Stimulated activated CD4-positive, alpha-beta T cell treated with anti-CD3 and anti-CD28 coated beads, Interleukin-1b, Interleukin-23, amount 100 ng/mL, for 1 hour (primary cell): ENCODE measurements at places on chromosomes 2 and 18.

DNA sequence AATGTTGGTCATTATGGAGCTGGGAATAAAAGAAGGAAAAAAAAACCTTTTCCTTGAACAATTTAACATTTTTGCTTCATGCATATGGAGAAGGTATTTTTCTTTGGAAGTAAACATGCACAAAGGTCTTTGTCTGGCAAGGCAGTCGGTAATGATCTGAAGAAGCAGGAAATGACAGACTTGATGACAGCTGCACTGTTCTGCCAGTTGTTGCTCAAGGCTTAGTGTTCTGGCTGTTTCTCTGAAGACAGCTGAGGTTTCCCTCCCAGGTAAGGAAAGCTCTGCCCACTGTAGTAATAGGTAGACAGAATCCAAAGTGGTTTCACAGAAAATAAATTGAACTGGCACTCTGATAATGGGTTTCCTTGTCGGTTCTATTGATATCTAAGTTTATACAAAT is 308.4 kb upstream of the GCFC2 start:
- no peak for DNase-seq

- no peak for DNase-seq
Observed at GRCh38 chr2:233210843-233211547, 40.5 kb upstream of the ATG16L1 start.

DNA sequence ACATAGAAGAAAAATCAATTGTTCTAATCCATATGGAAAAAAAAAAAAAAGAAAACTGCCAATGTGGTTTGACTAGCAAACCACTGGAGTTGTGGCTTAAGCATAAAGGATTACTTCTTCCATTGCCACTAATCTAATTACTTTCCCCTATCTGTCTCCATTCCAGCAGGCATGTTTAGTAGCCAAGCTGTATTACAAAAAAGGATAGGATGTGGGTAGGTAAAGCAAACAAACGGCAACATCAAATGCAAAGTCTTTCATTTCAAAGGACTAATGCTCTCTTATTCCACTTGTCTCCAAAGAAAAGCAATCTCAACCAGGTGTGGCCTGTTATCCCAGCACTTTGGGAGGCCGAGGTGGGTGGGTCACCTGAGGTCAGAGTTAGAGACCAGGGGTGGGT is 36.5 kb downstream of the SLC8A1 start:
- no peak for DNase-seq

- no peak for DNase-seq
Observed at GRCh38 chr2:58051445-58051844, 4.8 kb downstream of the VRK2 start.

DNA sequence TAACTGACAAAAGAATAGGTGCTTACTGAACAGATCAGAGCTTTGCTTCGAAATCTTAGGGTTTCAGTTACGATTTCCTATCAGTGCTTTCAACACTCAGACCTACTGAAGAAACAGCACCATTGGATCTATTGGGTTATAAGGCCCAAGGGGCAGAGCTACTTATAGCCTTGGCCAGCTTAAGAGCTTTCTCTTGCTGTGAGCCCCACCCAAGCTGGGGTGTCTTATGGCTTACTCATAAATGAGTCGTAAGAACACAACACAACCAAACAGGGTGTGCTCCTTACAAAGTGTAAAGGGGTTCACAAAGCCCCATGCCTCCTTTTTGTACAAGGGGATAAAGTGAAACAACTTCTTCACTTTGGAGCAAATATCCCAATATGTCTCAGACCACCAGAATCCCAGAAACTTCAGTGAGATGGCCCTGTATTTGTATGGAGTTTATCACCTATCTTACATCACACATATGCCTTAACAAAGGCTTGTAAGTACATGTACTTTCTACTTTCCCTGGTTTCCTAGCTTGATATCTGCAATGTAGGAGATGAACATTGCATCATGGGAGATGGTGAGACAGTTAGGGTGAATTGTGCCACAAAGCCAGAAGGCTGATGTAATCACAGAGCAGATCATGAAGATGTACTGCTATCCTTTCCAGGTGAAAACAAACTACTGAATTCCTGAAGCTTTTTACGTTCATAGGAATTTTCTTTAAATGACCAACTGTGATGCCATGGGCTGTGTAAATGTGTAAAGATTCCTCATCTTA is 115.5 kb upstream of the GLI2 start:
- DNase-seq: no peak

DNA sequence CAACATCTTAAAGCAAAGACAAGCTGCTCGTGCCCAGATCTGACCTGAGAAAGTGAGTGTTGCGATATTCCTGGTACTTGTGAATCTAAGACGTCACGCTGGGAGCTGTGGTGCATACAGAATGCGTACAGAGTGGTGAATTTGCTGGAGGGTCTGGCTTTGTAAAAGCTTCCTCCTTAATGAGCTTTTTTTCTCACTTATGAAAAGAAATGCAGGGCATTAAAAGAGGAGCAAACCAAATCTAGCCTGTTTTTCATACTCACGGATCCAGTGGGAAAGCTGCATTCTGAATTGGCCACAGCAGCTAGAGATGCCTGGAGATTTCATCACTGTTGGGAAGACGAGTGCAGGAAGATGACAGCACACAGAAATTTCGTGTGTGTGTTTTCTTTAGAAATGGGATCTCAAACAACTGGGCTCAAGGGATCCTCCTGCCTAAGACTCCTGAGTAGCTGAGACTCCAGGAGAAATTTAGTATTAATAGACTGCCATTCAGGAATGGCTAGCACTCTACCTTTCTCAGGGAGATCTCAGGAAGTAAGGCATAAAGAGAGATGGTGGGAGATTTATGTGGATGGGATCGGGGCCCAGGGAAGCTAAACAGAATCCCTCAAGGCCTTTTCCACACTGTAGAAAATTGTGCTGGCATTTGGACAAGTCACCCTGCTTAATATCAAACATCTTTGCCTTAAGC is 181.3 kb downstream of the ALPK2 start:
- DNase-seq: no peak

DNA sequence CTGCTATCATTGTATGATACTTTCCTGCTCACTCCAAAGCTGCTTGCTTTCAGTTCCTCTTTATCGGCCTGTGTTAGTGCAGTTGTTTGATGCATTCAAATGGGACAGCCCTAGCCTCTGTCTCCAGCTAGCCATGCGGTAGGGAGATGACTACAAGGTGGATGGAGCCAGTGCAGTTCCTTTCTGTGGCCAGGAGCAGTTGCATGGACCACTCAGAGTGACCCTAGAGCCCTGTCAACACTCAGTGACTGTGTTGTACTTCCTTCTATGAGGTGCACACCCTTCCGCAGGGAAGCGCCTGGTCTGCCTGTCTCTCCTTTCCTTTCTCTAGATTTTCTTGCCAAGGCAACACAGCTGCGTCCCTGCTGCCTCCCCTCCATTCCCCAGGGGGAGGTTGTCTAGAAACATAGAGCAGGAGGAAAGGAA is 33.8 kb downstream of the KCNS3 start:
- no peak for DNase-seq

GRCh38 chr2:154706660-154707059 is 8.2 kb downstream of the KCNJ3 start:
- no peak for DNase-seq

DNA sequence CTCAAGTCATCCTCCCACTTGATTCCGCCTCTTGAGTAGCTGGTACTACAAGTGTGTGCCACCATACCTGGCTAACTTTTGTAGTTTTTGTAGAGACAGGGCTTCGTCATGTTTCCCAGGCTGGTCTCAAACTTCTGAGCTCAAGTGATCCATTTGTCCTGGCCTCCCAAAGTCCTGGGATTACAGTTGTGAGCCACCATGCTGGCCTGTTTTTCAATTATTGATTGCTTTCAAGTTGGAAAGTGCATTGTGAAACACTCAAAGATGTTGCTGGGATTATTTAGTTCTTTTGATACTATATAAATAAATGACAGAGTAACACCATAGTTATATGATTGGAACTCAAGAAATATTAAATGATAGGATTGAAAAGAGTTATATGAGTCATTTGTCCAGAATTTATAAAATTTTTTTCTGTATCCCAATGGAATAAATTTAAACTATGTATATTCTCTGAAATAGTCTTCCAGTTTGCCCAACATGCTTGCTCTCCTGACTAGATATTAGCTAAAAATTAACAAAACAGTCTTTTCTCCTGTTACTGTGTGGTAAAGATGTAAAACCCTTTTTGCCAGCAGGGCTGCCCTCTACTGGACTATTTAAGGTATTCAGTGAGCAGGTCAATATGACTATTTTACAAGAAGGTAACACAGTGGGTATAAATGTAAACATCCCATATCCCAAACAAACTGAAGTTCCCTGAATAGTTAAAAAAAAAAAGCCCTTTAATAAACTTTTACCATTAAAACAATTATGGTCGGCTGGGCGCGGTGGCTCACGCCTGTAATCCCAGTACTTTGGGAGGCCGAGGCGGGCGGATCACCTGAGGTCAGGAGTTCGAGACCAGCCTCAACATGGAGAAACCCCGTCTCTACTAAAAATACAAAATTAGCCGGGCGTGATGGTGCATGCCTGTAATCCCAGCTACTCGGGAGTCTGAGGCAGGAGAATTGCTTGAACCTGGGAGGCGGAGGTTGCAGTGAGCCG is 42.7 kb downstream of the ACSL3 start:
- no peak for DNase-seq

GRCh38 chr2:123890148-123890547 is 134.9 kb upstream of the CNTNAP5 start:
- DNase-seq: no peak

DNA sequence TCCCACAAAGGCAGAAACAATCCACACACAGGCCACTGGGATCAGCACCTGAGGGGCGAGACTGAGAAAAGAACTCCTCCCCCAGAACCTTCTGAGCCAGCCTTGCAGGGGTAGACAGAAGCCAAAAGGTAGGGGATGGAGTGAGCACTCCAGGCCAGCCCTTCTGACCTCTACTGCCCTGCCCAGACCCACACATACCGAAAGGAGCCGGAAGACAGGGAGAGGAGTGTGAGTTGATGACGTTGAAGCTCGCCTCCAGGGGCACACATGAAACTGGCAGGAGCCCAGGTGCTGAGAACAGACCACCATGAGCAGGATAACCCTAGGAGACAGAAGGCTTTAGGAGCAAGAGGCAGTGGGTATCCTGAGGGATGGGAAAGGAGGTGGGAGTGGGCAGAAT is 1.8 kb downstream of the SLC23A3 start:
- DNase-seq: no peak

DNA sequence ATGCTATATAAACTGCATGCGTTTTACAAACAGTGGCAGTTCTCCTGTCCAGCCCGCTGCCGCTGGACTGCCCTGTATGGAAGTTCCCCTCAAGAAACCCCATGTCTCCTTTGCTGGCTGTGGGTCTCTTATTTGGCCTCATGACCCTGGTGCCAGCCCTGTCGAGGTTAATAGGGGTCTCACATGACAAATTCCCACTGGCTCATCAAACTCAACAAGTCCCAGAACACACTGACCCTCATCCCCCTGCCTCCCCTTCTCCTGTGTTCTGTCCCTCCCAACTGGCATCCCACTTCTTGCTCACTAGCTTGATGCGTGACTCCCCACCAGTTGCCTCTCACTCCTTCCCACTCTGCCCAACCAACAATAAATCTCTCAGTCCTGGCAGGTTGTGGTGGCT is 137.6 kb upstream of the HS6ST1 start:
- DNase-seq: no peak

DNA sequence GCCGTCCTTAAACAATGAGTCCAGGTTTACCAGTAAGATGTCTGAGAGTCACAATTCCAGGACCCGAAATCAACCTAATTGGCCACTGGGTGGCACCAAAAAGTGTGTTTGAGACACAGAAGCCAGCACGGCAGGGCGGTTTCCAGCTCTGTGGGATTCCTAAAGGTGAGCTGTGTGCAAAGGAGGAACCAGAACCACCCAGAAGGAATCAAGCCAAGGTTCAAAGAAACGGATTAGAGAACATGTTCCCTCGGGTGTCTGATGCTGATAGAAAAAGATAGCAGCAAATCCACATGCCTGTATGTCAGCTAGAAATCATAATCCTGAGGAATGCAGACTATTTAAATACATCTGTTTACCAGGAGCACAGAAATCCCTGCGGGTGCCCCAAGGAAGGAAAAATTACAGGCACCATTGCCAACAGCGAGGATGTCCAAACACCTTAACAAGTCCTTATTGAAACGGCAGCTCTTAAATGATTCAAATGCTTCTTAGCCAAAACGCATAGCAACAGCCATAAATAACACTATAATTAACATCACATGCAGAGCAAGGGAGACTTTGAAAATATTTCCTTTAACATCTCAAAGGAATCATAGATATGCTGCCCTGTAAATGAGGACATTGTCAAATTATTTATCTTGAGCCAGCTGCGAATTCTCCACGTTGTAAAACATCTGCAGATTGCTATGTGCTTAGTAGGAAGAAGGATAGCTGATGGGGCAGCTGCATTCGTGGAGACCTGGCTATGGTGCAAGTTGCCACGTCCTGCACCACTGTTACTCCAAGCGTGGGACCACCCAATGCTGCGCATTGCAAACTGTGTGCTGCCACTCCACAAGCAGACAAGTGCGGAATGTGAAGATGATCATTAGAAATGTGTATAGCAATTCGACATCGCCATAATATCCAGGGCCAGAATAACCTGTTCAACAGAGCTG is 318.7 kb upstream of the NCKAP5 start:
- no peak for DNase-seq

GRCh38 chr18:10314066-10314465 is 140.4 kb upstream of the APCDD1 start:
- no peak for DNase-seq

- no peak for DNase-seq
Observed at GRCh38 chr2:51291762-51292551, 260.0 kb upstream of the NRXN1 start.

- no peak for DNase-seq
Observed at GRCh38 chr2:188668017-188668680, 306.0 kb upstream of the COL3A1 start.

DNA sequence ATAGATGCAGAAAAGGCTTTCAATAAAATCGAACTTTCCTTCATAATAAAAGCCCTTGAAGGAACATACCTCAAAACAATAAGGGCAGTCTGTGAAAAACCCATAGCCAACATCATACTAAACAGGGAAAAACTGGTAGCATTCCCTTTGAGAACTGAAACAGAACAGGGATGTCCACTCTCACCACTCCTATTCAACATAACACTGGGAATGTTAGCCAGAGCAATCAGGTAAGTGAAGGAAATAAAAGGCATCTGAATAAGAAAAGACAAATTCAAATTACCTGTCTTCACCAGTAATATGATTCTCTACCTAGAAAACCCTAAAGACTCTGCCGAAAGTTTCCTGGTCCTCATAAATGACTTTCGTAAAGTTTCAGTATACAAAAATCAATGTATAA is 861.0 kb upstream of the VRK2 start:
- no peak for DNase-seq

- no peak for DNase-seq
Observed at GRCh38 chr2:67486041-67486796, 89.1 kb downstream of the ETAA1 start.

- DNase-seq: no peak
Observed at GRCh38 chr2:210966330-210966729, 409.9 kb downstream of the CPS1 start.

DNA sequence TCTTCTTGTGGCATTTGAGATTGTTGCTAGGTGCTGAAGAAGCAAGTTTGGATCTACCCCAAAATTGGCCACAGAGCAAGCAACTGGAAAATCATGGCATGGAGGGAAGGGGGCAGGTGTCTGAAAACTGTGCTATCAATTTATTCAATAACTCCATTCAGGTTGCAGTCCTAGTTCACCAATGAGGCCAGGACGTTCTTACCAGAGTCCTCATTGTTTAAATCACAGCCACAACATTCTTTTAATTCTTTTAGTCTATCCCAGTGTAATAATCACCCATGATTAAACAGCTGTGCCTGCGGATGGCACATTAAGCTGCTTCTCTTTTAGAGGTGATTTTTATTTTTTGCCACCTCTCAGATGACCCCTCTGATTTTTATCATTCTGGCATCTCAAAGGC is 103.5 kb downstream of the ANKRD44 start:
- no peak for DNase-seq
